Hepatic stellate cell (primary cell): ENCODE measurements at places on chromosomes 4 and X.
A peak's percentile ranks its signal among the peaks of the same experiment; 100 is the strongest.

GRCh38 chrX:68719904-68720614 lies 72.6 kb downstream of the STARD8 start:
- DNase-seq: peak; percentile 27

- no peak for DNase-seq
Measured at GRCh38 chr4:40940317-40940741, 190.6 kb downstream of the NSUN7 start.

DNA sequence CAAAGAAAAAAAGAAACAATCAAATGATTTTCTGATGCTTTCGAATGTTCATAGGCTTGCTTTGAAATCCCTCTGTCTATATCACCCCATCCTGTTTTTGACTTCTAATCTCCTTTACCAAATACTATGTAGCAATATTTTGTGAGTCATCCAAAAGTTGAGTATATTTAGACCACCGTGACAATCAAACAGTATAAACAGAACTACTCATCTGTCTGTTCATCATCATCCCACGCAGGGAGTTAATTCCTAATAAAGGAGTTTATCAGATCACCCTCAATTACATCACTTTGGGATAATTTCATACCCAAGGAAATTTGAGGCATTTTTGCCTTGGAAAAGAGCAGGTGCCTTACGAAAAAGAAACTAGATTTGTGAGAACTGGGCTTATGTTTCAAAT lies 212.9 kb downstream of the CBR4 start:
- peak; percentile 50 for DNase-seq

DNA sequence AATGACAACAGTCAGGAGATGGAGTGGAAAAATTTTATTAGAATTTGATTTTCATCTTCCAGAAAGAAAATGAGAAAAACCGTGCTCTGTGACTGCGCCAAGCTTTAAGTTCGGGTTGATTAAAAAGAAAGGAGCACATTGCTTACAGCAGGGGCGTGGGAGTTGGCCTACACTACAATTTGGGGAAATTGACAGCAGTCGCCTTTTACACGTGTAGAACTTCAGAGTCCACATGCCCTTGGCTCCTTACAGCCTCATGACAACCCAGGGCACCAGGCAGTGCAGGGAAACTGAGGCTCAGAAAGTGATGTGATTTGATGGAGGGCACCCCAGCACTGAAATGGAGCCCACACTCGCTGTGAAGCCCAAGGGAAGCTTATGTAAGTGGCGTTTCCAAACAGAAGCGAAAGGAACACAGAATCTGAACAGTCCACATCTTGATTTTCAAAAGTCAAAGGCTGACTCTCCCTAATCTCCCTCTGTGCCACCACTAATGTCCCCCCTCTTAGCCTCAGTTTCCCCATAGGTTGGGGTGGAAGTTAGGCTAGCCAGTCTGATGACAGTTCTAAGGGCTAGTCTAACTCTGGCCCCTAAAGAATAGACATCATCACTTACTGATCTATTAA lies 5.5 kb downstream of the PPP2R2C start:
- DNase-seq: no peak

DNA sequence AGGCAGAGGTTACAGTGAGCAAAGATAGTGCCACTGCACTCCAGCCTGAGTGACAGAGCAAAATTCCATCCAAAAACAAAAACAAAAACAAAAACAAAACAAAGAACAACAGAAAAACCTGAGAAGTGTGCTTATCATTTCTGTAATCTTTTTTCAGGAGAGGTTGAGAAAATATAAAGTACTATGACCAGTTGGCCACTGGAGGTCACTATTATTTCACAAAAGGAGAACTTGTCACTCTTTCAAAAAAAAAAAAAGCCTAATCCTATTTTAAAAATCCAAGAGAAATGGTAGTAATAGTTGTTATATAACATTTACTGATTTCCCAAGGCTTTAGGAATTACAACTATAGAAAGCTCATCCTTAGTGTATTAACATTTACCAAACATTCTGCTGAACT lies 24.9 kb upstream of the RNF150 start:
- DNase-seq: peak; percentile 14

DNA sequence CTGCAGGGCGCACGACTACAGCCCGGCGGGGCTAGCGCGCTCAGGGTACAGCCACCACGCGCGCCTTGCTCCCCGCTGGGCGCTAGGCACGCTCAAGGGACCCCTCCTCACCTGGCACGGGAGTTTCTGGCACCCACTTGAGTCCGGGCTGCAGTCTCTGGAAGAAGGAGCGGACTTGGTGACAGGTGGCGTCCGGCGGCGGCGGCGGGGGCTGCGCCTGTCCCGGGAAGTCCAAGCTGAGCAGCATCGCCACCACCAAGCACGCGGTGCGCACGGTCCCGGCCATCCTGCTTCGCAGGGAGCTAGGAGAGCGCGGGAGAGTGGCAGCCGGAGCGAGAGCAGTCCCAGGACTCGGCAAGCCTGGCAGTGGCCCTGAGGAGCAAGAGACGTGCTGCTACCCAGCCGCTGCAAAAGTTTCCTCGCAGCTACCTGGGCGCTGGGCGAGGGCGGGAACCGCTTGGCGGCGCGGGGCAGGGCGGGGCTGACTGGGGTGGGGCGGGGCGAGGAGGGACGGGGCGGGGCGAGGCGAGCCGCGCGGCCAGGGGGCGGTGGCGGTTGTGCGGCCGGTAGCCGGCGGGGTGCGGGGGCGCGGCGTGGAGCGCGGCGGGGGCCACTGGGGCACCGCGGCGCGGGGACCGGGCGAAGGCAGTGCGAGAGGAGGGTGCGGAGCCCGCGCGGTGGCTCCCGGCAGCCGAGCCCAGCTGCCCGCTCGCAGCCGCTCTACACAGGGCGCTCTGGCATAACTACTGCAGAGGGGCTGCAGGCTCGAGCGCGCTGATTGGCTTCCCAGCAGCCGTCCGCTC lies at the start of gene GPC3:
Gene GPC3, minus strand, starts transcription at position 431 of the 803 bp plus-strand sequence.
- DNase-seq: peak; percentile 9

GRCh38 chr4:1177274-1178141 lies 5.1 kb upstream of the SPON2 start:
- no peak for DNase-seq

GRCh38 chrX:121949041-121949760 lies 901.8 kb downstream of the GLUD2 start:
- DNase-seq: no peak

GRCh38 chrX:40333344-40333743 lies 235.6 kb upstream of the BCOR start:
- no peak for DNase-seq

- DNase-seq: no peak
Measured at GRCh38 chr4:185734214-185734613, 77.8 kb downstream of the SORBS2 start.

DNA sequence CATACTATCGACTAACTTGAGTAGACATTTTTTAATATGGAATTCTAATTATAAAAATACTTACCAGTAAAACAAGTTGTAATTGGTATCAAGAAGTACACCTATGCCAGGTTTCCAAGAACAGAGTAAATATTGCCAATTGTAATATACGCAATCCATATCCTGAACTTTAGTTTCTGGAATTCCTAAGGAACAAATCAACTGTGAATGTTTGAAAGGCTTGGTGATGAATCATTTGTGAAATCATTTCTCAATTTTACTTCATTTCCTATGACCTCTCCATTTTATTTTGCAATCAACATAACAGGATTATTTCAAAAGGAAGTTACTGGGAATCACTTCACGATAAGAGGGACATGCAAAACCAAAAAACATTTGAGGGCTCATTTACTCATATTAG lies 3.7 kb downstream of the IL13RA2 start:
- DNase-seq: no peak

DNA sequence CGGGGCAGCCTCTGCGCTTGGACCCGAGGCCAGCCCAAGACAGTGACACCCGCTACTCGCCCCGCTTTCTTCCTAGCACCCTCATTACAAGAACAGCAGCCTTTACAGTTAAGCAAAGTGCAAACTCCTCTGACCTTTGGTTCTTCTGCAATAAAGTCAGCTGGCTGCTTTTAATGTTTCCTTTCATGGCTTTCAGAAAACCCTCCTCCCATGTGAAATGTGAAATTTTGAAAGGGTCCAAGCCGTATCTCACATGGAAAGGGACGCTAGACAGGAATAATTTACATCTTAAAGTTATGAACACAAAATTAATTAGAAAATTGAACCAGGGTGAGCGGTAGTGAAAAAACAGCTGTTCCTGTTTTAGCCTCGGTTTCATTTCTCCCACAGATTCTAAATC lies 520.1 kb upstream of the FRG1 start:
- no peak for DNase-seq

- no peak for DNase-seq
Measured at GRCh38 chr4:10015140-10015753, 6.0 kb downstream of the SLC2A9 start.

DNA sequence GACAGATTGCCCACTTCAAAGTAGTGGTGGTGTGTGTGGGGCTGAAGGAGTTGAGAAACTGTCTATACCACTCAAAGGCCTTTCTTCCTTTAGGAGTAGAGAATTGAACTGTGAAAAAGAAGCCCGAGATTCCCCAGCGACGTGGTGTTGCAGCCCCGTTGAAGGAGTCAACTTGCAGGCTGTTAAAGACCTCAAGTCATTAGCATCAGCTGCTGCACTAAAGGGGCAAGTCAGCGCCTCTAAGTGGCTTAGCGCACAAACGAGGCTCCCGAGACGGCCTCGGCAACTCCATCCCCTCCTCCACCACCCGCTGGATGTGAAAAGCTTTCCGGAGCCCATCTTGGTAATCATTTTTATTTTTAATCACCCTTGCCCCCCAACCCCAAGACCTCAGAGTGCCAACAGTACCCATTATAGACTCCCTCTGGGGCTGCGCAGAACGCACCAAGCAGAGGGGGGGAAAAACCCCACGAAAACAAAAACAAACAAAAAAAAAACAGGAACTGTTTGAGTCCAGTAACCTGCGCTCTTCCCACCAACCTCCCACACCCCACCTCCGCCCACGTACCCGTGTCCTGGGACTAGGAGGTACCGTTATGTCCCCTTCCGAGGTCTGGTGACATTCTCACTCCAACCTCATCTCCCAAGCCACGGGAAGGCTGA lies 913 bp upstream of the PRDM8 start:
- no peak for DNase-seq

DNA sequence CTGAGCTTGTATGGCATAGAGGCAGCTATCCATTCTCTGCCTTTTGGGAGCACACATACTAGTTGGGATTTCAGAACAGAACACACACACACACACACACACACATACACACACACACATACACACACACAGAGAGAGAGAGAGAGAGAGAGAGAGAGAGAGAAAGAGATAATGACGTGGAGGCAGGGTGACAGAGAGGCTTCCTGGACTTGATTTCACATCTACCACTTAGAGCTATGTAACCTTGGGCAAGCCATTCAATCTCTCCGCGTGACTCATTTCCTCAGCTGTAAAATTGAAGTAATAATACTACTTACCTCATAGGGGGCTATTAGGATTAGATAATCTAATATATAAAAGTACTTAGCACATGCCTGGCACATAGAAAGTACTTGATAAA lies 12.3 kb upstream of the GRIA3 start:
- DNase-seq: no peak

DNA sequence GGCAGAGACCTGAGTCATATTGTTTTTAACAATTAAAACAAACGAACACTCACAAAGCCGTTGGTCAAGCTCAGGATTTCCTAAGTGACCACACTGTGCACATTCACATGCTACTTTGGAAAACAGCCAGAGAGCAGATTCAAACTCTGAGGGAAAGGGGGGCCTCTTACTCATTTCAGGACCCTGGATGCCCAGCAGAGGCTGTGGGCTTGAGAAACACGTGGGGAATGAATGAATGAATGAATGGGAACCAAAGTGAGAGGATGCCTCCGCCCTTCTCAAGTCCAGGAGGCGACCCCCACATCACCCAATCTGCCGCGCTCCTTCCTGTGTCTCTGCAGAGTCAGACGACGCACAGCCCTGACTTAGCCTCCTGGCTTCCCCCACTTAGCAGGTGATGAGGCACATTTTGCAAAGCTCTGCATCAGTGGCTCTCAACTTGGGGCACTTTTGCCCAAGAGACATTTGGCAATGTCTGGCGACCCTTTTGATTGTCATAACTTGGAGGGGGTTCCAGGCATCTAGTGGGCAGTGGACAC lies 76.0 kb downstream of the ABLIM2 start:
- no peak for DNase-seq

DNA sequence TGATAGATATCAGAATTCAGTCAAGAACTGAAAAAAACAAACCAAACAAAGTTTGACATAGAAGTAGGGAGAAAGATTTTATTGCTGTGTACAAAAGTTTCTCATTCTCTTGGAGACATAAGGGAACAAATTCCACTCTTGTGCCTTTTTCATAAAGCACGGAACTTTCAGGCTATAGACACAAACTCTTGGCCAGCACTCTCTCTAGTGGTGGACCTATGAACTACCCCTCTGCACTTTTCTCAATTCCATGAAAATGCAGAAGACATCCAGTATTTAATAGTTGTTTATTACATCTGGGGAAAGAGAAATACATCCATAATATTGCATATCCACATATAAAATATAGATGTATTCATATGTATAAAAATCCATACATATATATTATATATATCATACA lies 291.6 kb upstream of the HS3ST1 start:
- peak; percentile 51 for DNase-seq

DNA sequence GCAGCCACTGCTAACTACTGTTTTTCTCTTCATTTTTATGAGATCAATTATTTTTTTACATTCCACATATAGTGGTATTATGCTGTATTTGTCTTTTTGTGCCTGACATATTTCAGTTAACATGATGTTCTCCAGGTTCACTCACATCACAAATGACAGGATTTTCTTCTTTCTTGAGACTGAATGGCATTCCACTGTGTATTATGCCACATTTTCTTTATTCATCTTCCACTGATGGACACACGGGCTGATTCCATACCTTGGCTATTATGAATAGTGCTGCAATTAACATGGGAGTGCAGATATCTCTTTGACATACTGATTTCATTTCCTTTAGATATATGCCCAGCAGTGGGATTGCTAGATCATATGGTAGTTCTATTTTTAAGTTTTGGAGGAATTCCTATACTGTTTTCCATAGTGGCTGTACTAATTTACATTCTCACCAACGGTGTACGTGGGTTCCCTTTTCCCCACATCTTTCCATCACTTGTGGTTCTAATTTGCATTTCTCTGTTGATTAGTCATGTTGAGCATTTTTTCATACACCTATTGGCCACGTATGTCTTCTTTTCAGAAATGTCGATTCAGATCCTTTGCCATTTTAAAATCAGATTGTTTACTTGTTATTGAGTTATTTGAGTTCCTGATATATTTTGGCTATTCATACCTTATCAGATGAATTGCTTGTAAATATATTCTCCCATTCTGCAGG lies 14.9 kb upstream of the ZCCHC4 start:
- no peak for DNase-seq
